Stimulated activated CD8-positive, alpha-beta memory T cell treated with anti-CD3 and anti-CD28 coated beads, Interleukin-15, amount 100 ng/mL, for 48 hours (primary cell): ENCODE measurements at places on chromosomes 11 and 22.

DNA sequence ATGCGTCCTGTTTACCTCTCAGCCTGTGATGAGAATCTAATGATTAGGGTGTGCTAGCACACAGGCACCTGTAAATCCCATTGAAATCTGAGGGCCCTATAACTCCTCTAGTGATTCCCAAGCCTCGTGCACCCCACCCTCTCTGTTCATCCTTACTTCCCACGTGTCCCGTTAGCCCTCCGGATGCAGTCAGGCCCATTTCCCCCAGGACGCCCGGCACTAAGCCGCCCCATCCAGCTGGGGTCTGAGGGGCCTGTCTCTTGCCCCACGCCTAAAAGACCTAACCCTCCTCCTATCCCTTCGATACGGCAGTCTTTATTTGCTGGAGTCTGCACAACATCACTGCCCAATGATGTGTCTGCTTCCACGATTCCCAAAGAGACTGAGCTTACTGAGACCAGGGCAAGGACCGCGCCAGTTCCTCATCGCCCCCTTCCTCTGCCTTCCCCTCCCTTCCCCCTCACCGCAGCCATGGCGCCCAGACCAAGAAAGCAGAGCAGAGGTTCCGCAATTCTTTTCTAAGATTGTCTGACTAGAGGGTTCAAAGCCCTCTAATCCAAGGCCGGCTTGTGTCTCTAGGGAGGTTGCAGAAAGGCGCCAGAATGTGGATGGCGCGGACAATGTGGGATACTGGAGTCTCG, 1.1 kb upstream of the FADS2 start:
- DNase-seq, result no peak

DNA sequence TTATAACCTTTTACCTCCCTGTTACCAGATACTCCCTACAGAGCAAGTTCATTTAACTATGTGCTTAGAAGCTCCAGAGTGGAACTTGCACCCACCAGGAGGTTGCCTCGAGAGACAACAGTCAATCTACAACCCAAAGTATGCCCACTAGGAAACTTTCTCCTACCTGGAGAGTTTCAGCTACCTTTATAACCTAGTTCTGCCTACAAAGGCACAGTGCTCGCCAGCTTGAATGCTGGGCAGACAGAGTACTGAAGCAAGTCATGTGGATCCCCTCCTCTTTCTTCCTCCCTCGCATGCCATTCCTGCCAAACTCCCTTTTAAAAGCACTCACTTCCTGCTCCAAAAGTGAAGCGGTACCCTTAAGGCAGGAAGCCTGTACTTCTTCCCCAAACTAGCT, 258.9 kb downstream of the SWAP70 start:
- no peak for DNase-seq

DNA sequence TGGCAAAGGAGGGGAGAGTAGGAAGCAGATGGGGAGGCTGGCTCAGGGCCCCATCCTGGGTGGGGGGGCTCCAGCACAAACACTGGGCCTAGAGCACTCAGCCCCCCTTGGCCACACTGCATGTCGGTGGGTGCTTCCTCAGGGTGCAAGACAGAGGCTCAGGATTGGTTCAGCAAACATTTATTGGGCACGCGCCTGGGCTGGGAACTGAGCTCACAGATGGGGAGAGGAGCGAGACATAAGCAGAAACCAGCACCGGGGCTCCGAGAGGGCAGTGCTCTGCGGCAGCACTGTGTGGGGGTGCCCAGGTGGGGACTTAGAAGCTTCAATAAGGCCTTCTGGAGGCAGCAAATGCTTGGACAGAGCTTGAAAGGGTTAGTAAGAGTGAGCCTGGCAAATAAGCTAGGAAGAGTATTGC, 12.1 kb upstream of the EHD1 start:
- no peak for DNase-seq

DNA sequence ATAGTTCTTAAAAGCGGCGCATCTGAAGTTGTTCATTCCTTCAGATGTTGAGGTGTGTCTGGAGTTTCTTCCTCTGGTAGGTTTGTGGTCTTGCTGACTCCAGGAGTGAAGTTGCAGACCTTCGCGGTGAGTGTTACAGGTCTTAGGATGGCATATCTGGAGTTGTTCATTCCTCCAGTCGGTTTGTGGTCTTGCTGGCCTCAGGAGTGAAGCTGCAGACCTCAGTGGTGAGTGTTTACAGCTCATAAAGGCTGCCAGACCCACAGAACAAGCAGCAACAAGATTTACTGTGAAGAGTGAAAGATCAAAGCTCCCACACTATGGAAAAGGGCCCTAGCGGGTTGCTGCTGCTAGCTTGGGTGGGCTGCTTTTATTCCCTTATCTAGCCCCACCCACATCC, 201.7 kb upstream of the PDGFD start:
- DNase-seq, result no peak

- DNase-seq, result no peak
These were observed 768 bp downstream of the LDHA start for GRCh38 chr11:18394928-18395734.

DNA sequence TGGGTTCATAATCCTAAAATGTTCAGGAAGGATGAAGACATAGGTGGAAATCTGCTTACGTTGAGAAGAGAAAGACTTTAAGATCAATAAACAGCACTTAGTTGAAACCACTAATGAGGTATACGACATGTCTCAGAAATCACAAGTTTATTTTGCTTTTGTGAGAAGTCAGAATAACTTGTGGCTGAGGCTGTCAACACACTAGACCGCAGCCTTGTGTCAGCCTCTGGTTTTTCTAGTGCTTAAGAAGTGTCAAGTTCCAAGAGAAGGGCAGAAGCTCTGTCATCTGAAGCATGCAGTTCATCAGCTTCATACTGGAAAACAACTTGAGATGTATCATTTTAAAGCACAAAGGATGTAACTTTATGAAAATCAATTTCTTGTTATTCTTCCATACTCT, 420.9 kb downstream of the METTL15 start:
- no peak for DNase-seq

- no peak for DNase-seq
These were observed 43.7 kb downstream of the MICAL3 start for GRCh38 chr22:17980638-17981051.

GRCh38 chr22:38144025-38144405, 33.5 kb upstream of the BAIAP2L2 start:
- no peak for DNase-seq
